Activated CD4-positive, alpha-beta T cell treated with anti-CD3 and anti-CD28 coated beads for 36 hours (primary cell): ENCODE measurements at places on chromosomes 12 and 14.

DNA sequence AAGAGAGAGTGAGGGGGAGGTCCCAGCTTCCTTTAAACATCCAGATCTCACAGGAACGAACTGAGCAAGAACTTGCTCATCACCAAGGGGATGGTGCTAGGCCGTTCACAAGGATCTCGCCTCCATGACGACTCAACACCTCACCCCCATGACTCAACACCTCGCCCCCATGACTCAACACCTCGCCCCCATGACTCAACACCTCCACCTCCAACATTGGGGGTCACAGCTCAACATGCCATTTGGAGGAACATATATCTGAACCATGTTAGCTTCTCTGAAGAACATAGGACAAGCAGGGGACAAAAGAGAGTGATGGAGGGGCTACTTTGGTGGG is 66.0 kb upstream of the LHX5 start:
- peak; percentile 29 for DNase-seq

- DNase-seq, result peak; percentile 20
Observed at GRCh38 chr12:128534906-128535305, 267.9 kb downstream of the TMEM132C start.

DNA sequence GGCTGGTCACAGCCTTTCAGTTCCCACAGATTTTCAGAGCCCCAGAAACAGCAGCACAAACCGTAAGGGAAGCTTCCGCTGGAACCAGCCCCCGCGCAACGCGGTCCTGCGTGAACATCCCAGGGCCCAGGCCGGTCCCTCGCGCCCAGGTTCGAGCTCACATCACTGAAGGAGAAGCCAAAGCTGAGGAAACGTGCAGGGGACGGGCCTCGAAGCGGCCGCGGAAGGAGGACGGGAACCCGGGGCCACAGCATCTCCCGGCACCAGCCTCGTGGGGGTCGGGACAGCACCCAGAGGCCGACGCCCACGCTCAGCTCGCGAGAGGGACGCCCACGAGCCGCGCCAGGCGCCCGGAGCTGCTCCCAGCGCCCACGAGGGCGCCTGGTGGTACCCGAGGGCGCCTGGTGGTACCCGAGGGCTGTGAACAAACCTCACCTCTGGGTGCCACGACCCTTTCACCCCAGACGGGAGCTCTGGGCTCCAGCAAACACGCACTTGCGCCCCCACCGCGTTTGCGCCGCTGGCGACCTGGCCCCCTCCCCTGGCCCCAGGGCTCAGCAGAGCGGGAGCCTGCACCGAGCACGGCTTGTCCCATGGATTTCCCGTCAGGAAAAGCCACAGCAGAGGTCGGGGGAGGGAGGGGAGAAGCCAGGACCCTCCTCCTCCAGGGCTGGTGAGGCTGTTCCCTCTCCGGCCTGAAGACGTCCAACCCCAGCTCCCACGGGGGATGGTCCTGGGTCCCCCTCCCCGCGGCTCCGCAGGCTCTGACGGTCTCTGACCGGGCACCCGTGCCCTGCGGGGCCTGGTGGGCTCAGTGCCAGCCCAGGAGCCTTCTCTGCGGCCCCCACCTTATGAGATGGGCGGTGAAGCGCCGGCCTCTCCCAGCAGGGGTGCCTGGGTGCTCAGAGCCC is 6.9 kb downstream of the LRCOL1 start:
- DNase-seq, result no peak

DNA sequence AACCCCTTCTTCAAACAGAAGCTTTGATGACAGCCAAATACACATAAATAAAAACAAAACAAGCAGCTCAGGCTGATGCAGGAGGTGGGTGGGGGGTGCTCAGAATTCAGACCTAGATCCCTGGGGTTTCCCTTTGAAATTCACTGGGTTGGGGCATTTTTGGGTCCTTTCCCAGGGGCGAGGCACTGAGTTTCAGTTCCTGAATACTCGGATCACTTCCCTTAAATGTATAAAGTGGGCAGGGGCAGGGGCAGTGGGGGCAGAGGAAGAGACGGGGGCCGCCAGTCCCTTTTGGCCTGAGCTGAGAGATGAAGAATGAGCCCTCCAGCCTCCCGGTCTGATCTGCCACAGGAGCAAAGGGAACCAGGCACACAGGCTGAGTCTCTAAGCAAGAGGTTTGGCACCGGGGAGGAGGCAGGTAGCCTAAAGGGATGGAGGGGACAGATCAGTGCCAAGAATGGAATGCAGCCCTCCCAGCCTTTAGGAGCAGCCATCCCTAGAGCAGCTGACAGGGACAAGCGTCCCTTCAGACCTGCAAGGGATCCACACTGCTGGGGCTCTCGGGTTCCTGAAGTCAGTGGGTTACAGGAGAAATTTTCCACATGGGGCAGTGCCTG is 20.3 kb downstream of the KDM2B start:
- no peak for DNase-seq

GRCh38 chr14:69204753-69205152 is 13.5 kb downstream of the EXD2 start:
- no peak for DNase-seq

GRCh38 chr12:11906286-11906935 is 164.3 kb upstream of the BCL2L14 start:
- DNase-seq, result no peak

- peak; percentile 62 for DNase-seq
Observed at GRCh38 chr12:121801595-121802484, 2.0 kb upstream of the SETD1B start.

DNA sequence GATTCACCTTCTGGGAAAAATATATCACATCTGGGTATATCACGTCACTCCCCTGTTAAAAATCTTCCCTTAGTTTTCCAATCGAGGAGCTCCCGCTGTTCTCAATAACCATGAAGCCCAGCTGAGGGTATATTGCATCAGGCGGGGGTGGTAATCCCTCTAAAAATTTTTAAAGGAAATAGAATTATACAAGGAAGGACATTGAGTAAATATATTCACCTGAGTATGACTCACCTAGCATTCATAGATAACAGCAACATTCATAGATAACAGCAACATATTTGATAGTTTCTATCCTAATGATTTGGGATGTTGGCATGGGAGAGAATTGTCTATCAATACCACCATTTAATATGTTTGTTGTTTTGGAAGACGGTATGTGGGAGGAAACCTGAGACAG is 473.6 kb downstream of the RMST start:
- DNase-seq, result no peak

GRCh38 chr12:107735763-107736162 is 25.2 kb downstream of the PRDM4 start:
- DNase-seq, result no peak

DNA sequence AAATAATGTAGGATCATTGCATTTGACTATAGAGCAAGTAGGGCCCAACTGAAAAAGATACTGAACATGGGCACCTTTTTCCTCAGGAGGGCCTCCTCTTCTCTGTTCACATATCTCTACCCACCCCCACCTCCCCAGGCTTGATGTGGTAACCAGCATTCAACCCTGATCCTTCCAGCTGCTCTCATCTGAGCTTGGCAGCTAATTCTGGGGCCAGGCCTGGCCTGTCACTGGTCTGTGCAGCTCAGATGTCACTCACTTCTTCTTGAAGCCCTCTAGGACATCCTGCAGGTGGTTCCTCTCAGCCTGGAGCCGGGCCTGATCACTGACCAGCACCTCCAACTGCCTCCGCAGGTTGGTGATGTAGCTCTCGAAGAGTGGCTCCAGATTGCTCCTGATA is 2.1 kb downstream of the KRT84 start:
- DNase-seq, result no peak

DNA sequence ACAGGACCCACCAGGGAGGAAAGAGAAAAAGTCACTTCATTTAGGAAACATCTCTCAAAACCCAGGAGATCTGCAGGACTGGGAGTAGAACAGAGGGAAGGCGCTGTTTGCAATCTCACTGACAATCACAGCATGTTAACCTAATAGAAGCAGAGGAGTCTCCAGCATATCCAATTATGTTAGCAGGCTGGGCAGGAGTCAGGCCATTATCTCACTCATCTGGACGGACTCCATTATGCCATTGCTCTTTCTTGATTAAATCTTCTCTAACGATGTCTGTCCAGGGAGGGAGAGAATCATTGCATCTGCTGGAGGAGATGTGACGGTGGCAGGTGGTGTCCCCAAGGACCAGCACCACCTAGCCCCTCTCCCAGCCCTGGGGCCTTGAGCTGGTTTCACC is 203.8 kb upstream of the SFSWAP start:
- no peak for DNase-seq

DNA sequence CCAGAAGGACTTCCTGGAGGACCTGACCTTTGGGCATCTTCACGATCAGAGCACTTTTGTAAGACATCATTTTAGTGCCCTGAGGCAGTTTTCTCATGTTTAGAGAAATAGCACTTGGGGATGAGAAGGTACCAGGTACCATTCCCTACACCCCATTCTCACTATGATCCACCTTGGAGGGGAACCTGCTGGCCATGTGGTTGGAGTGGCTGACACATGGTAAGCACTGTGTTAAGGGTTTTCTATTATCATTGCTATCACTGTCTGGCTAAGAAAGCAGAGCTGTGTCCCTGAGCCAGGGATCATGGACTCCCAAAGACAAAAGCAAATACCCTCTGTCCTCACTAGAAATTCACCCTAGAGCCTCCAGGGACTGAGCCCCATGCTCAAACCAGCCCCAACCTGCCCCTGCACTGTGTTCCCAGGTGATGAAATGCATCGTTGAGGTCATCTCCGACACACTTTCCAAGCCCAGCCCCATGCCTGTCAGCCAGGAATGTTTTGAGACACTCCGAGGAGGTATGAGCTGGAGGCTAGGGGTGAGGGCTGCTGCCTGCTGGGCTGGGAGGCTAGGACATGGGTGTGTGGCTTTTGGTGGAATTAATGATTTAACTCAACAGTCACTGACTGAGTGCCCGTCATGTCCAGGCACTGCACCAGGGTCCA is 3.4 kb downstream of the CHGA start:
- no peak for DNase-seq

DNA sequence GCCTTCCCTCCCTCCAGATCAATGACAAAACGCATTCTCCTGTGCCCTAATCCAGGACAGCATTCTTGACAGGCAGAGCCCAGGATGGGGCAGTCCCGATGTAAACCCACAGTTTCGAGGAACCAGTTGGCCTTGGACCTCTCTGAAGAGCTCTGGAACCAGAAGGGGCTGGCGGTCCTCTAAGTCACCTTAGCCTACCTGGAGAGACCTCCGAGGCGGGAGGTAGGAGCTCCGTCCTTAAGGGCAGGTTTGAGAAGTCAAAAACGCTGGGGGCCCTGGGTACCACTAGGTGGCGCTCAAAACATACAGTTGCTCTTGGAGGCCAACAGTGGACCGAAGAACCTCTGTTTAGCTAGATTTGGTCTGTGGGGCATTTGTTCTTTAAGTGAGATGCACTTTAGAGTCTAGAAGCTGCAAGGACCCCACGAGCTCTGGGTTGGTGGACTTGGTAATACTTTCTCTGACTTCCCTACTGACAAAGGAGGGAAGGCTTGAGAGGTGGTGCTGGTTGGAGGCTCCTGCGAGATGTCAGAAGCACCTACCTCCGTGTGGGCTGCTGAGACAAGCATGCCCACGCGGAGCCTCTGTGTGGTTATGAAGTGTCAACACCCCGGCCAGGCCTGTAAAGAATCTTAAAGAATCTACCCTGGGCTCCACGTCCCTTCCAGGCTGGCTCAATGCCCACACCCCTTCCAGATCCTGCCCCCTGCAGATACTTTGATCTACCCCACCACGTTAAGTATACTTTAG is 74.8 kb upstream of the CHST11 start:
- DNase-seq, result peak; percentile 89

- peak; percentile 68 for DNase-seq
Observed at GRCh38 chr14:50736932-50737419, 68.9 kb upstream of the SAV1 start.

DNA sequence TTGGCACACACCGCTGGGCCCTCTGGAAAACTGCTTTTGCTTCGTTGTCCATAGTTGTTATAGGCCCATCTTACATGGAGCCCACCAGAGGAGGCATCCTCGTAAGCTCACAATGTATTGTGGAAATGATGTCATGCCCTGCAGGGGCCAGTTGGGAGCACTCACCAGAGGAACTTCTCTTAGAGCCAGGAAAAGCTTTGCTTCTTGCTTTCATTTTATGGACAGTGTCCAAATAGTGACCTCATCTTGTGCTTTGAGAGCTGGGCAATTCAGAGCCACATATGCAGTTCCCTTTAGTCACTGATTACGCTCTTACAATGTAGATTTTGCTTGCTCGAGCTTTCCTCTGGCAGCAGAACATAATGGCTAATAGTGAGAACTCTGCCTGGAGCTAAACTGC is 275.6 kb downstream of the AACS start:
- DNase-seq, result no peak

DNA sequence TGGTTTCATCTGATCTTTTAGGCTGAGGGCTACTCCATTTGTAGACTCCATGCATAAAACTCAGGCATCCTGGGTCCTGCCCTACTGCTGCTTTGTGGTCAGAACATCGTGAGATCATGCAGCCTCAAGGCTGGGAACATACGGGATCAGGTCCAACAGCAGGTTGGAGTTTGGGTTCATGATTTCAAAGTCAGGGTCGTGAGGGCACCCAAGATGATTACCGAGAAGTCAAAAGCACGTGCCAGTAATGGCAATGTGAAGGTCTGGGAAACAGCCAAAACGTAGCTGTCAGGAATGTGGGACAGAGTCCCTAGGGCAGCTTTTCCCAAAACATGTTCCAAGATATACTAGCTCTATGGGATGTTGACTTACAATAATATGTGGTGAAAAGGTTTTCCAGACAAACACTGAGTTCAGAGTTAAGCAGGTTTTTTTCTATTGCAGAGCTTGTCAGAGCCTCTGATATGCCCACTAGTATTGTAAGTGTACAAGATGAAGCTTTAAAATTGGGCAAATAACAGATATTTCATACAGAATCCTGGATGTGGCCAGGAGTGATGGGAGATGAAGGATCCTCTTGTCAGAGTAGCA is 130.3 kb upstream of the DNM1L start:
- no peak for DNase-seq

DNA sequence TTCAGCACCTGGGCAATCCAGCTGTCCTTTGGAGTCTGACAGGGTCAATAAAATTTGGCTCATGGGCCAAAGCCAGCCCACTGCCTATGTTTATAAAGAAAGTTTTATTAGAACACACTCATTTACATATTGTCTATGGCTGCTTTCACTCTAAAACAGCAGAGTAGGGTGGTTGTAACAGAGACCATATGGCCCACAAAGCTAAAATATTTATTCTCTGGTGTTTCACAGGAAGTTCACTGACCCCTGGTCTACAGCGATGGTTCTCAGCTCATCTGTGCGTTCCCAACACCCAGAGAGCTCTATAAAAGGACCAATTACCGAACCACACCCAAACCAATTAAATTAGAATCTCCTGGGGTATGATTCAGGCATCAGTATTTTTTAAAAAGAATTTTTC is 37.7 kb upstream of the RTRAF start:
- no peak for DNase-seq

GRCh38 chr12:113934060-113934814 is 31.9 kb downstream of the RBM19 start:
- DNase-seq, result no peak

GRCh38 chr12:46562625-46563225 is 190.2 kb upstream of the SLC38A2 start:
- no peak for DNase-seq

- DNase-seq, result peak; percentile 28
Observed at GRCh38 chr12:42326541-42327226, 717 bp downstream of the PPHLN1 start.
